Activated naive CD4-positive, alpha-beta T cell treated with anti-CD3 and anti-CD28 coated beads, Interleukin-2, amount 50 U/mL, for 16 hours (primary cell): ENCODE measurements at places on chromosomes 7 and 10.

DNA sequence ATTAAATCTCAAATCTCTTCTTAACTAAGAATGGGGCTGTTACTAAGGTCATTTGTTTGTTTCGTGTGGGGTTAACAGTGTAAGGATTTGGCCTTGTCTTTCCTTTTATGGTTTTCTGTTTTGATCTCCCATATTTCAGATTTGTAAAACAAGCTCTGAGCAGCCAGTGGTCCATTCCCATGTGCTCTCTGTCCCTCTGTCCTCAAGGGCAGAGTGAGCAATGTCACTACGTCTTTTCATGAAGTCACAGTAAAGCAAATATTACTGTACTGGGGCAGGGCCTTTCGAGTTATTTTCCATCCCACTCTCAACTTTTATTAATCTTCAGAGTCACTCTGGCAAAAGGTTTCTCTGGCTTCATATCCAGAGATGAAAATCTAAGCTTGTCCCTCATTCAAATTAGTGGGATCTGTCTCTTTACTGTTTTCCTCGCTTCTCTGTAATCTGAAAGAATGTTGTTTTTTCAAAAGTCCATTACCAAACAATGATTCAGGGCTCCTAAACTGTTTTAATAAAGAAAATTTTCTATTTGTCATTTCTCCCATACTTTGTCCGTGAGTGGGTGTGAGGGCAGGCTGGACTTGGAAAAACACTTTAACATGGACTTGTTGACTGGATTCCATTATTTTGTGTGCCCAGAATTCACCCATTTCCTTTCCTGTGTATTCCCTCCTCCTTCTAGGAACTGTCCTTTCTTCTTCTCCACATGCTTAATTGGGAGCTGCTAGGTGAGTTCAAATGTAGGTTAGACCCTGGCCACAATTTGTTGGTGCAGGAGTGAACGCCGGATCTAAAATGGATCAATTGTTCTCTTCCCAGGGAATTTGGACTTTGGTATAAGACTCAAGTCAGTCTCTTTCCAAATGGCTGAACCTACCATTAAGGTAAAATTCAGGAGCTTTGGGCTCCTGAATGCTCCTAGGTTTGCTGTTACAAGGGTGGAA, 42.1 kb upstream of the NAMPT start:
- no peak for DNase-seq

DNA sequence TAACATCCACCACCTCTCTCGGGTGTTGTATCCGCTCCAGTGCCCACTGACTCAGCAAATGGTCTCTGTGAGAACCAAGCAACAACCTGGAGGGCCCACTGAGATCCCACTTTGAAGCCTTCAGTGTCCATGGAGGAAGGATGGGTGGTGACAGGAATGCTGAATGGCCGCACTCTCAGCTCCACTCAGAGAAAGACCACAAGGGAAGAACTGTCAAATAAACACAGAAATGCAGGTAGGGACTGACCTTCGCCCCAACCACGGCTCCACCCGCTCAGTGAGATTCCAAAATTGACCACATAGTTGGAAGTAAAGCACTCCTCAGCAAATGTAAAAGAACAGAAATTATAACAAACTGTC, 65.8 kb downstream of the VIPR2 start:
- no peak for DNase-seq

DNA sequence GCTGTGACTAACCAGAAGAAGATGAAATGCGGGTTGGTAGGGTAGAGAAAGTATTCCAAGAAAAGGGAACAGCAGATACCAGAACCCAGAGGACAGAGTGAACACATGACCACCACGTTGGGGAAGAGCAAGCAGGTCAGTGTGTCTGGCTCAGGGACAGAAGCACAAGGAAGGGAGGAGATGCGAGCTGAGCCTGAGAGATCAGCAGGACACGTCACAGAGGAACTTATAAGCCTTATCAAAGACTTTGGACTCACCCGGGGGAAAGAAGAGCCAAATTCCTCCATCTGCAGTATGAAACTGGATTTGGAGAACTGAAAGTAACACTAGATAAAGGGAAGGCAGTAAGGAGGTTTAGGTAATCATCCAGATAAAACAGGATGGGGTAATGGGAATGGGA, 232.1 kb upstream of the NPVF start:
- DNase-seq: no peak

DNA sequence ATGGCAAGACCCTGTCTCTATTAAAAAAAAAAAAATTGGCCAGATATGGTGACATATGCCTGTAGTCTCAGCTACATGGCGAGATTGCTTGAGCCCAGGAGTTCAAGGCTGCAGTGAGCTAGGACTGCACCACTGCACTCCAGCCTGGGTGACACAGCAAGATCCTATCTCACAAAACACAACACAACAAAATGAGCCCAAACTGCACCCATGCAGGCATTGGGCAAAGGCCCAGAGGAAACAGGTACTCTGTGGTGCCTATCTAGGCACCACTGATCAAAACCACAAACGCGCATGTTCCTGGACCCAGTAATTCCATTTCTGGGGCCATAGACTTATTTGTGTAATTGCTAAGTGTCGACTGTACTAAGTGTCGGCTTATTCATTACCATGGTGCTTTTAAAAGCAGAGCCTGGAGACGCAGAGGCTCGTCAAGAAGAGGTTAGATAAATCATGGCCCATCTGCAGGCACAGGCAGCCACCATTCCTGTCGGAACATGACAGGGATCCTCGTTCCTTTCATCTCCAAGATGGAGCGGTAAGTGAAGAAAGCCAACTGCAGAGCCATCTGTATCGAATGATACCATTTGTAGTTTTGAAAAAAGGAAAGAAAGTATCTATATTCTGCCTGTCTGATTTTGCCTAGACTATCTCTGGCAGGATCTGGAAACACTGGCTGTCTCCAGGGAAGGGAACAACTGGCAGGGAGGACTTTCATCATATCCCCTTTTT, 160.4 kb upstream of the RHEB start:
- DNase-seq: no peak

DNA sequence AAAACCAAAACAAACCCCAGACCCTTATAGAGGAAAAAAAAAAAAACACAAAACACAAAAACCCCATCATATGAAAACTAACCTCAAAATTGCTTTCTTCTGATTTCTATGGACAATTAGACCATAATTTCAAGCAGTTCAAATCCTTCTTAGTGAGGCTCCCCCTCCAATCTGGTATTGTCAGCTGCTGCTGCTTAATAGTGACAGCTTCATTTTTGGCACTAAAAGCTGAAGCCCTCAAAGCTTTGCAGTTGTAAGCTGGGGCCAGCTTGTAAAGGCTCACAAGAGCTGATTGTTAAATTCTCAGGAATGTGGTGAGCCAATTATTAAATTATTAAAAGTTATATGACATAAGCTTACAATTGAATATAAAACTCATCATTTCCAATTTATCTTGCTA, 21.9 kb downstream of the ATXN7L1 start:
- DNase-seq: no peak

DNA sequence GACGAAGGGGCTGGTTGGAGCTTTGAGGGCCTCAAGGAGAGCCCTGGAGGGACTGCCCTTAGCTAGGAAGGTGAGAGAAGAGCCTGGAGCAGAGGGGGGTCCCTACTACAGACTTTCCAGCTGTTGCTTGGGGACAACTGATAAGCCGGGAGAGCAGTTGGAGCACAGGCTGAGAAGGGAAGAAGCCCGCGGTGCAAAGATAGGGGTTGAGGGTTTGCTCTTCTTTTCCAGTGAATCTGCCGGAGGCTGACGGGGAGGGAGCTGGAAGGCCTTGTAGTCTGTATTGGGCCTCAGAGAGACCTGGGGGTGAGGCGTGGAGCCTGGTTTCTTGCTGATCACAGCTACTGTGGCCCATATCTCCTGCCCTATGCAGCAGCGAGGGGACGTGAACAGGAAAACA, 23.7 kb downstream of the CYP26A1 start:
- no peak for DNase-seq

GRCh38 chr10:7260912-7261311, 149.9 kb downstream of the SFMBT2 start:
- DNase-seq: no peak

DNA sequence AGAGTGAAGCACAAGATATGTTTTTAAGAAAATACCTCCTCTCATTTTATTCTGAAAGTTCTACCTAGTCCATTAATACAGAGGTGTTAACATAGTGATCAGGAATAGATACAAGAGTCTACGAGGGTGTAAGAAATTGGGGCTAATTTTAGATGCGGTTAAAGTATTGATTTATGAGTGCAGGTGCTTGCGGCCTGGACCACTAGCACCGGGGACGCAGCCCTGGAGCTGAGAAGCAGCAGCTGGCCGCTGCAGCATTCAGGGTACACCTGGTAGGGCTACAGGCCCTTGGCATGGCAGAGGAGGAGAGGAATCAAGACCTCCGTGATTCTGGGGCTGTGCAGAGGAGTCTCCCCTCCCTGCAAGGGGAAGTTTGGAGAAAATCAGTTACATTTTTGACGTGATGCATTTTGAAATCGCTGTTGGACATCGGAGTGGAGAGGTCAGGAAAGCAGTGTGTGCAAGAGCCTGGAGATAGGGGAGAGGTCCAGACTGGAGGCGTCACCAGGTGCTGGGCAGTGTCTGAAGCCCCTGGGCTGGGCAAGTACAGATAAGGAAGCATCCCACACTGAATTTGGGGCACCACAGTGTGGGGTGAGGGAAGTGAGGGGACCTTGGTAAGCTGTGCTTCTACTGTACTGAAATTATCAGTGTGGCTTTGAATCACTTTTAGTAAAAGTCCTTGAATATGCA, 112.3 kb downstream of the VWC2 start:
- no peak for DNase-seq

DNA sequence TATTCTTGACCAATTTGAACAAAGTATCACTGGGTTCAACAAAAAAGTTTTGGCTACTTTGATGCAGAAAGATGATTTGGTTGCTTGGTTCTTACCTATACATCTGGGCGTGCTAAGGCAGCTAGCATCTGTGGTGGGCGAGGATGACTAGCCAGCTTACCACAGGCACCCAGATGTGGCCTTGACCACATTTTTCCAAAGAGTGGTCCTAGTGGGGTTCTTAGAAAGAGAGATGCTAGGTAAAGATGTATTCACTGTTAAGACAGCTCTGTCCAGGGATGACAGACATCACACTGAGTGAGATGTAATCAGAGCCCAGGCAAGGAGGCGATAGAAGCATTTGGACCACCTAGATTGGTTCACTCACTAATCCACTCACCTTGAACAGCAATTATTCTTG, 785 bp downstream of the DNTT start:
- no peak for DNase-seq

DNA sequence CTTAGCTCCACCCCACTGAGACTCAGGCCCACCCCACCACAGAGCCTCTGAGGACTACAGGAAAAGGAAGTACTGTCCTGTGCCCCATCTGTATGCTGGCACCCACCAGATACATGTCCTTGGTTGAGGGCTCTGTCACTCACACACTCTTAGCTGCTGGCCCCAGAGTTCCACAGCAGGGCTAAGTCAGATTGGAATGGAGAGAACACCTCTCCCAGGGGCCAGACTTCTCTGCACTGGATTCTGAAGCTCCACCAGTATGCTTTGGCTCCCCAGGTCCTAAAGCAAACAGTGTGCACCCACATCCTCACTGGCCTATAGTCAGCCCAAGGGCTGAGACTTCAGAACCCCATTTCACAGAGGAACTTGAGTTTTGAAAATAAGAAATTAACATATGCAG, 103.2 kb upstream of the PPP2R2D start:
- DNase-seq: no peak

DNA sequence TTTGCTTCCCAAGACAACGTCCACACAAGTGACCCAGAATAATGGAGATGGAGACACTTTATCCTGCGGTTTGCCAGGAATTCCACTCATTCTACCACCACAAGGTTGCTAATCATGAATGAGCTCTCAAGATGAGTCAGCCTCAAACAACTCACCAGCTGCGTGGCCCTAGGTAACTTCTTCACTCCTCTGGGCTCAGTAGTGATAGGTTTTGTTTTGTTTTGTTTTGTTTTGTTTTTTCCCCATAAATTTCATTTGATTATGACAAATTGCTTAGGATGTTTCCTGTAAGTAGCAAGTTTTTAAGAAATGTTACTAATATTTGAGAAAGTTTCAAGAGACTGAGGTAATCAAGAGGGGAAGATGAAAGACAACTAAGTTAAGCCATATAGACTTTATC, 286.8 kb downstream of the PARD3 start:
- DNase-seq: no peak

- no peak for DNase-seq
These were observed 147.5 kb downstream of the WDR37 start for GRCh38 chr10:1203704-1204103.

GRCh38 chr7:12785473-12785872, 98.0 kb downstream of the ARL4A start:
- no peak for DNase-seq

GRCh38 chr10:89563861-89564478, 28.6 kb upstream of the SLC16A12 start:
- DNase-seq: no peak

- DNase-seq: no peak
These were observed 2.4 kb upstream of the ZNF33B start for GRCh38 chr10:42640610-42641229.

- no peak for DNase-seq
These were observed 220.1 kb downstream of the PPP1R3A start for GRCh38 chr7:113698556-113699220.

DNA sequence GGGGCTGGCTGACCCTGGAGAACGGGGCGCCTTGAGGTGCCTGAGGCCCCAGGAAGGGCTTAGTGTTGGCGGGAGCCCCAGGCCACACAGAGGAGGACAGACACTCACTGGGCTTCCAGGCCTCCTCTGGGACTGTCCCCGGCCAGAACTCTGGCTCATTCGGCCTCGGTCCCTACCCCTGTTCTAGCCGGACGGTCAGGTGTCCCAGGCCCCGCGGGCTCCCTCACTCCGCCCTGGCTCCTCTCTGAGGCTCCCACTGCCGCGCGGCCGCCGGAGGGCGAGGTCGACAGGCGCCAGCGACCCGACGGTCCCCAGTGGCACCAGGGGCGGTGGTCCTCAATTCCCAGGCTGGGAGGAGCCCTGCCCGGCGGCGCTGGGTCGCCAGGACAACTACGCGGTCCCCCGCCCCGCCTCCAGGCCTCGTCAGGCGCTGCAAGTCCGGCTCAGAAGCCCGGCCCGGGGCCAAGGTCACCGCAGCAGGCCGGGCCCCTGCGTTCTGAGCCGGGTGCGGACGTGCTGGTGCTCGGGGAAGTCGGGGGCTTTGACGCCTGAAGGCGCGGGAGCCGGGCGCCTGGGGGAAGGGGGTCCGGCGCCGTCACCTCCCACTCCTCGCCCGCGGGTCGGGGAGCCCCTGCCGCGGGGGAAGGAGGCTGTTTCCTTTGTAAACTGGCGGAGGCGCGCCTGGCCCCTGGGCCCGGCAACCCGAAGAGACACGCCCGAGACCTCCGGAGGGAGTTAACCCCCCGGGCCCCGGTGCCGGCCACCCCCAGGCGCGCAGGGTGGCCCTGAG, 1.1 kb upstream of the PWWP2B start:
- no peak for DNase-seq
